ENCODE measurements at places on chromosomes 3 and 15.
A peak's percentile ranks its signal among the peaks of the same experiment; 100 is the strongest.

GRCh38 chr3:149247929-149248691 lies 26.5 kb upstream of the CP start:
- no peak for DNase-seq

DNA sequence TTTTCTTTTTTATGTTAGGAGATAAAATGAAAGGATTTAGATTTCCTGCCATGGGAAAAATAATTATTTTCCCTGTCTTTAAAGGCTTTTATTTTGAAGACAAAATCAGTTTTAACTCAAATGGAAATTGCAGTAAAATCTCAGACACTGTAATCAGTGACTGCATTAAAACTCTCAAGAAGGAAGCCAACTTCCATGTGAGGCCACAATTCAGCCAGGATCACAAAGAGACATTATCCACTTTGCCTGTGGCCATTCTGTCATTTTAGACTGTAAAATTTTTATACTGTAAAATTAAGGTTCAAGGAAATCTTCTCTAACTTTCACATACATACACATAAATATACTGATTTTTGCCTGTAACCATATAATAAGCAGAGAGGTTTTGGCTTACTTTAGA lies 304.0 kb downstream of the TIGIT start:
- DNase-seq, result no peak

DNA sequence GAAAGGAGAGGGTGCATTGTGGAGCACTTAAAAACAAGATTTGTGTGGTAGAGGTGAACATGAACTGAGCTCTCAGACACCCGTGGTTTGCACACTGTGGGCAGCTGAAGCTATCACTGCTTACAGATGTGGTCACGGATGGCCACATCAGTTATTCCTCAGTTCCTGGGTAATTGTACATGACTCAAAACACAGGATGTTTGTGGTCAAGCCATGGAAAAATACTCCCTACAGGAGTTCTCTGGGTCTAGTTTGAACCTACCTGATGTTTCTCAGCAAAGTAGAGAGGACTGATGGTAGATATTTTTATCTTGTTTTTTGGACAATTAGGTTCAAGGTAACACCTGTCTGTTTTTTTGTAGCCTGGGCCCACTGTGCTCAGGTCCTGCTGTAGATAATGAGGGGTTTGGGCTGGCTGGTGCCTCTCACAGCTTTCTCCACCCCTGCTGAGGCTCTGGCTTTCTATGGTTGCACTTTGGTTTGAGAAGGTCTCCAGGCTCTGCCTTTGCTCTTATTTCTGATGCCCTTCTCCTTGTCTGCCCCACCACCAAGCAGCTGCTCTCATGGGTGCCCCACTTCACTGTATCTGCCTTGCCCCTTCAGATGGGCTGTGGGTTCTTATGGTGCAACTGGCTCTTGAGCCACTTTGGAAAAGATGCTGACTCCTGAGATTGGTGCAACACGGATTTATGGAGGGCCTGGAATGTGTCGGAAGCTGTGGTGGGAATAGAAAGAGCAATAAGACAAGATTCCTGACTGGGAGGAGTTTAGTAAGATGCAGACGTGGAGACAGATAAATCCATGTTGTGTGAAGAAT lies 40.1 kb downstream of the CDCP1 start:
- DNase-seq, result peak; percentile 54

GRCh38 chr15:100929641-100930042 lies 10.5 kb downstream of the LRRK1 start:
- DNase-seq, result no peak

DNA sequence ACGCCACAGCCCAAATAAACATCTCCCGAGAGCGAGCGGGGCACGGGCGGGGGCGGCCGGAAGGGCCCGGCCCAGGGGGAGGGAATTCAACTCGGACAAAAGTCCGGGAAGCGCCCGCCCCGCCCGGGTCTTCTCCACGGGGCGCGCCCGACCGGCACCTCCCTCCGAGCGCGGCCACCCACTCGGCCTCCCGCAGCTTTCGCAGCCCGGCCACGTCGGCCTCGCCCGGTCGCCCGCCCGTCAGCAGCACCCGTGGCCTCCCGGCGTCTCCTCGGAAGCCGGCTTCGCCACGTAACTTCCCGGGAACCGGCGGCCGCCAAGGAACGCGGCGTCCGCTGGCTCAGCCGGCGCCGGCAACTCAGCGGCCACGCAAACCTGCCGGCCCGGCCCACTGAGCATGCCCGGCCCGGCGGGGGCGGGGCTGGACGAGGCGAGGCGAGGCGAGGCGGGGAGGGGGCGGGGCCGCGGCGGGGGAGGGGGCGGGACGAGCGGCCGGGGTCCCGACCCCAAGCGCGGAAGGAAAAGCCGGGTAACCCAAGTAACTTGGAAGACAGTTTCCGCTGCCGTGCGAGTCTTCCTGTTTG lies at the start of gene TJP1:
TSS of gene TJP1 (minus strand) at position 369 of the 584 bp plus-strand sequence. CDS start 440 bp downstream, outside the sequence.
- DNase-seq, result peak; percentile 50

GRCh38 chr3:150074697-150075416 lies 104.2 kb upstream of the PFN2 start:
- DNase-seq, result no peak

DNA sequence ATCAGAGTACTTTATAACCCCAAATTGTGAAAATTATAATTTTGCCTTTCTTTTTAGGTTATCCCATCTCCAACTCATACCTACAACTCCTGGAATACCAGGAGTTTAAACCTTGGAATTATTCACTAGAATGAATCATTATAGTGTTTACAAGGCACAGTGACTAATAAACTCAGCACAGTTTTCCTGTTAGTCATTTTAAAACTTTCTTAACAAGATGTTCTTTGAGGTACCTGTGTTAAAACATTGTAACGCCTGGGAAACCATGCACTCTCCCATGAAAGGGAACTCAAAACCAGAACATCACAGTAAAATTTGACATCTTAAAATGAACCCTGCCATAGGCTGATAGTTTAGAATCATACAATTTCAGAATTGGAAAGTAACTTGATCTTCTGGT lies 132.4 kb upstream of the OSTN start:
- DNase-seq, result no peak

DNA sequence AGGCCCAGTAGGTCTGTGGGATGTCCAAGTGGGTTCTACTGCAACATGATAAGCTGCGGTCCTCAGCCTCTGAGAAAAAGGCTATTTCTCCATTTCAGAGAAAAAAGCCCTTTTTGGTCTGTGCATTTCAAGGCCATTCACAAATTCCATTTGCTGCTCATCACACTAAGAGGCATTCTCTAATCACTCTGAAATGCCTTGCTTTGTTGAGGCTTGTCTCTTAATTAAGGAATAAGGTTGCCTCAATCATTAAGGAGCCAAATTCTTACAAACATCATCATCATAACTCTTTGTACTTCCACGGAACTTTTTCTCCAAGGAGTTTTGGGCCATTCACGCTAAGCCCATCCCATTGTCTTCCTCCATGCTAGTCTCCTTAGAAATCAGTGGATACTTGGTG lies 74.4 kb downstream of the BOC start:
- DNase-seq, result no peak

GRCh38 chr3:30602946-30603345 lies 3.5 kb upstream of the TGFBR2 start:
- DNase-seq, result no peak

GRCh38 chr15:64105113-64105704 lies 9.4 kb downstream of the SNX1 start:
- no peak for DNase-seq

GRCh38 chr3:144645300-144645699 lies 673.7 kb downstream of the DIPK2A start:
- no peak for DNase-seq

- DNase-seq, result no peak
Measured at GRCh38 chr3:180036092-180036670, 556 bp downstream of the PEX5L start.

DNA sequence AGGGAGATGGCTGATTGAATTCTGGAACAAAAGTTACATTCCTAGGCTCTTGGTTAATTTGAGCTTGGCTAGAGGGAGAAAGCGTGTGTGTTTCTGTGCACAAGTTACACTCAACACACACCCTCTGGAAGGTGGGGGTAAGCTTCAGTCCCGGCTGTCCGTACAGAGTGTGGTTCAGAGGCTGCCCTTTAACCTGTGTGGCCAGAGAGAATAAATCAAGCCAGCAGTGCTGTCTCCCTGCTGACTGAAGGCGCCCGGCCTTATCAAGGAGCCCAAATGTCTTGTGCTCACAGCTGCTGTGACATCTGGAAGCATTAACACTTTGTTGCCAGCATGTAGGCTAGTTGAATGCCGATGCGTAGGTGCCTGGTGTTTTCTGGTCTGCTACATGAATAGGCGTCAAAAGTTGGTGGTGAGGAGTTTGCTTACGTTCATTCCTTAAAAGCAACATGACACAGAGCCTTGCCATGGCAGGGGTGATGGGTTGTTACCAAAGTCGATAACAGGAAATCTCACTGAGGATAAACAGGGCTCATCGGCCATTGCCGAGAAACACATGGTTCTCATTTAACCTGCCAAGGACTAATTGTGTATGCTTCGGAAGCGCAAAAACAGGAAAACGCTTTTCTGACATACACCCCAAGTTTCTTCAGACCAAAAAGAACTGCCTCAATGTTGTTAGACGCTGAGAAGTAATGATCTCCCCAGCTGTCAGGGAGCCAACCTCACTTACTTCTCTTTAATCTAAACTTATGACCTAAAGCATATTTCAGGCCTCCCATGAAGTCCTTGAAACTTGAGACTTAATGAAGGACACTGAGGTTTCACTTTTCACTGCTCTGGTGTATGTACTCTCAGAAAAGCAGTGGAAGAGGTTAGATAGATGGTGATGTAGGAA lies 95.8 kb upstream of the CTDSPL start:
- peak; percentile 40 for DNase-seq

- peak; percentile 60 for DNase-seq
Measured at GRCh38 chr3:60812502-60812901, 438.8 kb downstream of the FHIT start.

All from fibroblast of skin of left quadriceps (primary cell).